ENCODE measurements at places on chromosomes 4 and X.

DNA sequence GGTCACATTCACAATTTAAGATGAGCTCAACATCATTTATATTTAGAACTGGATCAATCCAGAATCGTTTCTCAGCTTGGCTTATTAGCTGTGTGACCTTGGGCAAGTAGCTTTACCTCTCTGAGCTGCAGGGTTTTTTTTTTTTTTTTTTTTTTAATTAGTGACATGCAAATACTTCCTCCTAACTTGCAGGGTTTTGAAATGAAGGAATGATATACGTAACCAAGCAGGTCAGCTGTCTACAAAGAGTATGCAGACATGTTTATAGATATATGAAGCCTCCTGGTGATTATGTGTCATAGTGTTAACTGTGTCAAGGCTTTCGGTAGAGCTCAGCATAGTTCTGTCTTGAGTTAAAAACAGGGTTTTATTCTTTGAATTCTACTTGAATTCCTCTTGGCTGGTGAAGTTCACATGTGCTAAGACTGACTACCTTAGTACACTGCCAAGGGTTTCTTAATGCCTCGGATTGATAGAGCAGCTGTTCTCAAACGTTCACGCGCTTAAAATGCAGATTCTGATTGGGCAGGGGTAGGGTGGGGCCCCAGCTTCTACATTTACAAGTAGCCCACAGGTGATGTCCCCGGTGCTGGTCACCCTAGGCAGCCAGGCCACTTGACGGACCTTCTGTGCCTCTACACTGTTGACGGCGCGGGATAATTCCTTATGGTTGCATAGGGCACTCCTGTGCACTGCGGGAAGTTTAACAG, 654 bp upstream of the STS start:
- peak; percentile 5 for DNase-seq

DNA sequence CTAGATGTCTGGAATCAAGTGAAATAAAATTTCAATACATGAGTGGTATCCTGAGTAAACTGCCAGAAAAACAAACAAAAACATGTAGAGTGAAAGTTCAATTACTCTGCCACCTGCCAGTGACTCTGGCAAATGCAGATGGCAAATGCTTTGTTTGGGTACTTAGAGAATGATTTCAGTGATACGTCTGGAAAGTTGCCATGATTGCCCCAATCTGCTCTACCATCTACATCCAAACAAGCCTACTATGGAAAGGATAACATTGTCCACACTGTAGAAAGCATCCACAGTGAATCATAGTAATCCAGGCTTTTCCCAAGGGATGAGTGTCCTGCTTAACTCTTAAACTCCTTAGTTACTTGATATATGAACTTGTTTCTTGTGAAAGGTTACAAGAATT, 3.4 kb downstream of the SPATA4 start:
- no peak for DNase-seq

DNA sequence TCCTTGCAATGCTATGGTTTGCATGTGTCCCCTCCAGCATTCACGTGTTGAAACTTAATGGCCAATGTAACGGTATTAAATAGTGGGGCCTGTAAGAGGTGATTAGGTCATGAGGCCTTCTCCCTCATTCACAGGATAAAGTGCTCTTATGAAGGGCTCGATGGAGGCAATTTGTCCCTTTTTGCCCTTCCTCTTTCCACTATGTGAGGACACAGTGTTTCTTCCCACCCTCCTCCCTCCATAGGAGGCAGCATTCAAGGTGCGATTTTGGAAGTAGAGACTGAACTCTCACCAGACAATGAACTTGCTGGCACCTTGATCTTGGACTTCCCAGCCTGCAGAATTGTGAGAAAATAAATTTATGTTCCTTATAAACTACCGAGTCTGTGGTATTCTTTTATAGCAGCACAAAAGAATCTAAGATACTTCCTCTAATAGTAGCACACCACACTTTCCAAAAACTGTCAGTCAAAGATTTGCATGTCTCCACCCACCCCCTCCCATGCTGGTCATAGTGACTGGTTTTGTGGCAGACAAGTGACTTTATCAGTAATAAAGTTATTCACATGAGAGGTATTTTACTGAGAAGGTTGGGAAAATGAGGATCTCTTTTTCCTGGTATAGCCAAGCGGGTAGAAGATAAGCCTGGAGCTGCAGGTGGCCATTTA, 113.5 kb upstream of the TTC29 start:
- no peak for DNase-seq

DNA sequence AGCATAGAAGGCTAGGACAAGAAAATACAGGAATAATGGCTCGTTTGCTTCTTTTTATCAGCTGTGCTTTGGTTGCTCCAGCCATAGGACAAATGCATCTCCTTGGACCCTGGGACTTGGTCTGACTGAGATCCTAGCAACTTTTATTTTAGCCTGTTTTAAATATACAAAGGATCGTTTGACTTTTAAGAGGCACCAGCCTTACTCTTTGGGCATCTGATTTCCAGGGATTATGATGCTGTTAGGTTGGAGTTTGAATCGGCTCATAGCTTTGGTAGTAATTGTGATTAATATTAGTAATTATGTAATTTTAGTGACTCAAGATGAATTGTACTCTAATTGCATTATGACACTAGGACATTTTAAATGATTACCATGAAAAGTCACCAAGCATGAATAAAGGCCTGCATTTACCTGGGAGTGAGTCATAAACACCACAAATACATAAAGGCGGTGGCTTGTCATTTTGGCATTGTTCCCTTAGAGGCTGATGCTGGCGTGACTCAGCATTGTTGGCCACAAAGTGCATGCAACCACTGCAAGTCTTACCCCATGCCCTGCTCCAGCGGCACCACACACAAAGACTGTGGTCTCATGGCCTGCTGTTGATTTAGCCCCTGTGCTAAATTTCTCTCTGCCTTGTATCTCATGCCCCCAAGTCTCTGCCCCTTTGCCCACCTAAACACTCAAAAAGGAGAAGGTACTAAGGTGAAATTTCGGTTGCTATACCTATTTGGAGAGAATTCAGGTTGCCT, 12.4 kb downstream of the GPAT3 start:
- DNase-seq = peak; percentile 82

DNA sequence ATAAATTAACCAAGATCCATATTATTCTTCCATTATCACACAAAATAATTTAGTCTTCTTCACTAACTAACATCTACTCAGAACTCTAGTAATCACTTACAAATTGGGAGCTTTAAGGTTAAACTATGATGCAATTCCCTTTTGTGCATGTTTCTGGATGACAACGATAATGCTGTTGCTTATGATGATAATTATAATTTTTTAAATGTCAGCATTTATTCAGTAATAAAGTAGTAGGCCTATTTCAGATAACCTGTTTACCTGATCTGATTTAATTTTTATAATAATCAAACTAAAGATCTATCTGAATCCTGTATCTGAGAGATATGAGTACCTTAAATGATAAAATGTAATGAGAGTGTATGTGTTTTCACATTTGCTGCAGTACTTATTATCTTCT, 507.8 kb upstream of the GRID2 start:
- DNase-seq = no peak
